ENCODE measurements at places on chromosomes 16 and 17.

DNA sequence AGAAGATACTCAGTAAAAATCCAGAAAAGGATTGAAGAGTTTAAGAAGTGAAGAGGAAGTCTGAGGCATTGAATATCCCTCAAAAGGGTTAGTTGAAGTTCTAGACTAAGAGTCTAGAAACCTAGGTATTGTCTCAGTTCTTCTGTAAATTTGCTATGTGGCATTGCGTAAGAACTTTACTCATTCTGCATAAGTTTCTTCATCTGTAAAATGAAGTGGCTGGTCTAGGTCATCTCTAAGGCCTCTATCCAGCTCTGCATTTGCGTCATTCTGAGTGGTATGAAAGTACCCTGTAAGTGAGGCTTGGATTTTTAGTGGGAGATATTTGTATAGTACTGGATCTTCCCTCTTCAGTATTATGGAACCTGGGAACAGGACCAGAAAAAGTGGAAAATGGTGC, 130.2 kb downstream of the MYO1D start:
- DNase-seq = no peak

DNA sequence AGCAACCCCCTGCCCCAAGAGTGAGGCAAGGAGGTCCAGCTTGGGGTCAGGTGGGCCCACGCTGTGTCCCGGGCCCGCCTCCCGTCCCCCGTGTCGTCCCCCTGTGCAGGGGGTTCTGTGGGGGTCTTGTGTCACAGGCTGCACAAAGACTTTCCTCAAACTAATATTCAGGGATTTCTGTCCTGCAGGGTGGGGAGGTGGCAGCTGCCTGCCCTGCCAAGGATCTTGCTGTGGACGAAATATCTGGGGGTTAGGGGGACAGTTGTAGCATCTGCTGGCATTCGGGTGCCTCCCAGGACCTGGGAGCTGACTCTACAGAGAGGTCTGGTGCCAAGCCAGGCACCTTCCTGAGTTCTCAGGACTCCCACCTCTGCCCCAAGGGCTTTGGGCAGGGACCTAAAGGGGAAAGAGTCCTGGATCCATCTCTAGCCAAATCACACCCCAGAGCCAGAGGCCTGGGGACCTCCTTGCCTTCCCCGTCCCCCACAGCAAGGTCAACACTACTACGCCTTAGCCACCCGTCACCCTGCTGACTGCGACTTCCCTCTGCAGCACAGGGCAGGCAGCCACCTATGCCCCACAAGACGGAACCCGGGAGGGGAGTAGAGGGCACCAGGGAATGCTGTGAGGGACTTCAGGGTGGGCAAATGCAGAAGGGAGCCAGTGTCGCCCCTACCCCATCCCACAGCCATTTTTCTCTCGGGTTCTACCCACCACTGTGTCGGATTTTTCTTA, 59.3 kb downstream of the TMEM132E start:
- no peak for DNase-seq

- DNase-seq = peak; percentile 25
These were observed 157.6 kb downstream of the XYLT1 start for GRCh38 chr16:17313085-17313611.

DNA sequence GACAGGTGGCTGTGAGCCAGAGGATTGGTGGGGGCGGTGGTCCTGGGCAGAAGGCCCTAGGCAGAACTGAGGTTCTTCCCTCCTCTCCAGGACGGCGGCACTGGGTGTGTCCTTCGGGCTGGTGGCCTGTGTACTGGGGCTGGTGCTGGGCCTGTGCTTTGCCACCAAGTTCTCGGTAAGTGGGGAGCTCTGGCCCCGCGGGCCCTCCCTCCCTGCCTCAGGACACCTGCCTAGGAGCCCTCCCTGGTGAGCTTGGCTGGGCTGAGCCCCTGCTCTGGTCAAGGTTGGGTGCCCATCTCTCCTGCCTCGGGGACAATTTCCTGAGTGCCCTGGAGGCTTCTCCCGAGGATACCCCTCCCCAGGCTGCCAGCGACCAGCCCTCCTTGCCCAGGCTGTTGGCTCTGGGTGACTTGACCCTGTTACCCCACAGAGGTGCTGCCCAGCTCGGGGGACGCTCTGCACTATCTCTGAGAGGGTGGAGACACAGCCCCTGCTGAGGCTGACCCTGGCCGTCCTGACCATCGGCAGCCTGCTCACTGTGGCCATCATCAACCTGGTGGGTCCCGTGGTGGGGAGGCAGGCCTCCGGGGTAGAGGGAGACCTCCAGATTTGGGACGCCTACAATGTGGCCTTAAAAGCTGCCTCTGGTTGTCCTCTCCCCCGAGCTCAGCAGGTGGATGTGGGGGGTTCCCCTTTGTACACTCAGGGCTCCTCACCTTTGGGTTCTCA, 42.0 kb downstream of the ADCY7 start:
- DNase-seq = no peak

- DNase-seq = peak; percentile 9
These were observed 31.9 kb upstream of the ANKFN1 start for GRCh38 chr17:56121191-56122051.

DNA sequence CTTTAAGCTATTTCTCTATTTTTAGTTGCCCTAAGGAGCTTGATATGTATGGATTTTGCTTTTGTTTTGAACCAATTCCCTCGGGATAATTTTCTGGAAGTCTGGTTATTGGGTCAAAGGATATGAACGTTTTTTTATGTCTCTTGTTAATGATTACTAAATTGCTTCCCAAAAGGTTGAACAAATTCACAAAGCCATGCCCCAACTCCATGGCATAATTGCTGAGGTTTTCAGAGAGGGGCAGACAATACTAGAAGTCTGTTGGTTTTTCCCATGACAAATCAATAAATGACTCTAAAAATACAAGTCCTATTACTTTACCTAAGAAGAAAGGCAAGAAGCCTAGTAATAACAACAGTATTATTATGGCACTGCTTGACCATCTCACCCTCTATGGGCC, 11.4 kb upstream of the AKAP1 start:
- no peak for DNase-seq

GRCh38 chr17:80899402-80900268, 92.0 kb upstream of the CHMP6 start:
- DNase-seq = peak; percentile 12

- DNase-seq = no peak
These were observed 786 bp upstream of the CACNA1G start for GRCh38 chr17:50559674-50560184.

GRCh38 chr16:51779240-51779639, 628.2 kb upstream of the SALL1 start:
- no peak for DNase-seq

DNA sequence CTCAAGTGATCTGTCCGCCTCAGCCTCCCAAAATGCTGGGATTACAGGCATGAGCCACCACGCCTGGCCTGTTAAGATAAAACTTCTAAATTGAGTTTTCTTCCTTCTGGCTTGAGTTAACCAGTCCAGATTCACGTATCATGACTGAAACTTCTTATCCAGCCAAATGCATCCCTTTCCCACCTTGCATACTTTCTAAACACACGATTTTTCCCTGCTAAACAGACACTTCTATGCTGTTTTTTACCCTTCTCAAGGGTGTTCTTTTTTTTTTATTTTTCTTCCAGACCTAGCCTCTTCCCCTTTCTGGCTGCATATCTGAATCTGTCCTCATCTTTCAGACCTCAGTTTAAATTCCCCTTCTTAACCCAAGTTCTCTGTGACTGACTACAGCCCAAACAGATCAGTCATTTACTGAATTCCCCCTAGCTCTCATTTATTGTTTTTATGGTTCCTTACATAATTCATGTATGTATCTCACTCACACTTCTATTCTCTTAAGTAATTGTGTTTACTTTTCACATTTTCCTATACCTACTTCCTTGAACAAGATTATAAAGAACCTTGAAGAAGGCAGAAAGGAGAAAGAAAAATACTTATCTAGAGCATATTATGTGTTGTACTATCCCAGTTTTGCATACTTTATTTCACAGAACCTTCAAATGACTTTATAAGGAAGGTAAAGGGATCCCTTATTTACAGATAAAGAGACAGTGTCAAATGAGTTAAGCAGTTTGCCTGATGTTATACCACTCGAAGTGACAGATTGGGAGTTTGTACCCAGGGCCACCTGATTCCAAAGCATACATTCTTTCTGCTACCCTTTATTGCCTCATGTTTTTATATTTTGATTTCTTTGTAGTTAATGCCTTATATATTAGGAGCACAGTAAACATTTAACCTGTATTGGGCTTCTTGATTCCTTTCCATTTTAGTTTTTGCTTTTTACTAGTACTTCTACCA, 5.2 kb downstream of the EVI2B start:
- DNase-seq = peak; percentile 55

GRCh38 chr16:47316442-47317015, 144.3 kb downstream of the ITFG1 start:
- DNase-seq = no peak

- no peak for DNase-seq
These were observed 323.0 kb upstream of the TBX2 start for GRCh38 chr17:61076621-61077031.

GRCh38 chr16:87531418-87531817, 38.6 kb upstream of the ZCCHC14 start:
- DNase-seq = no peak

GRCh38 chr16:22188595-22189442, 17.3 kb upstream of the EEF2K start:
- DNase-seq = peak; percentile 64

GRCh38 chr17:45234641-45235415, 13.1 kb downstream of the FMNL1 start:
- peak; percentile 8 for DNase-seq

DNA sequence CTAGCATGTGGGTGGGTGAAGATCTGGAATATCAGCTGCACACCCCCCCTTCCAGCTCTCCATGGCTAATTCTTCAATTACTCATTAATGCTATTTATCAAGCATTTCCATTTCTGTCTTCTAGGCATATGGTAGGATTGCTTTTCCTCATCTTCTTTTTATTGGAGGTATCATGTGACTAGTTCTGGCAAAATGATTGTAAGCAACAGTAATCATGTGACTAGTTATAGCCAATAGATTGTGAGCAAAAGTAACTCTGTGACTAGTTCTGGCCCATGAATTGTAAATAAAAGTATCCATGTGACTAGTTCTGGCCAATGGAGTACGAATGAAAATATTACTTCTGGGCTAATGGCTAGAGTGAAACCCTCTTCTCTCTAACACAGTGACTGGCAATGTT, 107.0 kb upstream of the TMEM132E start:
- no peak for DNase-seq

GRCh38 chr17:31533546-31534155, 142.2 kb downstream of the RAB11FIP4 start:
- peak; percentile 6 for DNase-seq

GRCh38 chr17:78127888-78128550, 536 bp downstream of the TMC6 start:
- no peak for DNase-seq
